Stimulated activated CD8-positive, alpha-beta memory T cell treated with anti-CD3 and anti-CD28 coated beads, Interleukin-7, amount 100 ng/mL, for 48 hours (primary cell): ENCODE measurements at places on chromosomes 6 and 20.

DNA sequence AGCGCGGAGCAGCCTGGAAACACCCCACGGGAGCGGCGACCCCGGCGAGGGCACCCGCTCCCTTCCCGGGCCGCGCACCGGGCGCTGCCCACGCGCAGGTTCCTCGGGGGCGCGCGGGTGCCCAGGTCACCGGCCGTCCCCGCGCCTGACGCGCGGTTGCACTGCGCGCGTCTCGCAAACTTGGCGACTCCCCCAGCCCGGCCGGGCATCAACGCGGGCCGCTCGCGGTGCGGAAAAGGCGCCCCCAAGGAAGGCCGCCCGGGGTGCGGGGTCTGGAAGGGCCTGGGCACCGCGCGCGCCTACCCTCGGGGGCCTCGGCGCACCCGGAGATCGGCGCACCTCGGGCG is 555 bp upstream of the ZBTB46 start:
- DNase-seq = no peak

- no peak for DNase-seq
These were observed 63.3 kb upstream of the CARMIL1 start for GRCh38 chr6:25215881-25216280.

DNA sequence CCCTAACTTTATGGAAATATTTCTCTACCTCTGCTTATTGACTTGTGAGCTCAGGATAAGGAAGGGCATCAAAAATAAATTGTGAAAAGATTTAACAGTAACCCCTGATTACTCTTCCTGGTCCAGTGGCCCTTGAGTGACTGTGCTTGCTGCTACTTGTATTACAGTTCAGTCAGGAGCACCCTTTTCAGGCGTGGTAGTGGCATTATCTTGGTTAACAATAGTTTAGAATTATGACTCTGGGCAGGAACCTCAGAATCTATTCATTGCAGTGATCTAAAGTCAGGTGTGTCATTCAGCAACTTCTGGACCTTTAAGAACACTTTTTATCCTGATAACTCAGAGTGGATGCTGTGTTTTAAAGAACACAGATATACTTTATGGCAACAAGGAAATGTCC is 43.4 kb downstream of the FAM135A start:
- no peak for DNase-seq

DNA sequence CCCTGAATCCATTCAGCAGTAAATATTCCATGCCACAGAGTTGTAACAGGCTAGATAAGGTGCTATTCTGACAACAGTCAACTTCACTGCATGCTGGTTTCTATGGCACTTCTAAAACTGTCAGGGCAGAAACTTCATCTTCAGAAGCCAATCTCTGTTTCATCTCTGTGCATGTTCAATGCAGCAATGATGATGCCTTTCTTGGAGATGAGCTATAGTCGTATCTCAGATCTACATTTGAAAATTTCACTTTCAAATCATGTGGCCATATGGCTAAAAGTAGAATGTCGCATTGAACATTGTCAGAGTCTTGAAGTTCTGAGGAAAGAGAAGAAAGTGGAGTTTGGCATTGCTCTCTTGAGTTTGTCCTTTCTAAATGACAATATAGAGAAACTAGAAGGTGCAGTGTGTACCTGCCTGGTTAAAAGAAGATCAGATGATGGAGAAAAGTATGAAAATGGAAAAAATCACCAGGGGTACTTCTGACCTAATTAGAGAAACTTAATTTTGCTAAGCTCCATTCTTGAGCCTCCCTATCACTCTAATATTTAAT is 49.0 kb upstream of the VSTM2L start:
- DNase-seq = no peak

DNA sequence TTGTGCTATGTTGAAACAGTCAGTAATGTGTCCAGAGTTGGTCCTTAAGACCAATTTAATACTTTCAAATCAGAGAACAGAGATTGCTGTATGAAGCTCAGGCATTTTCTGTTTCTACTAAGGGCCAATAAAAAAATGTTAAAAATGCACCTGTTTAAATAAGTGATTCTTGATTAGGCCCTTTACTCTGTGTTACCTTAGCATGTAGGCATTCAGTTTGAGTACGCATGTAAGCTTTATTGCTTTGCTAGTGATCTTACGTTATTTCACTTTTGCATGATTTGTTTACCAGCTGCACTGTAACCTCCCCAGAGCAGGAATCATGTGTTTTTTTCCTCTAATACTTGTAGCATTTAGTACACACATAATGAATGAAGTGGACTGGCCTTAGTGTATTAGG is 61.0 kb downstream of the AFG1L start:
- DNase-seq = no peak

DNA sequence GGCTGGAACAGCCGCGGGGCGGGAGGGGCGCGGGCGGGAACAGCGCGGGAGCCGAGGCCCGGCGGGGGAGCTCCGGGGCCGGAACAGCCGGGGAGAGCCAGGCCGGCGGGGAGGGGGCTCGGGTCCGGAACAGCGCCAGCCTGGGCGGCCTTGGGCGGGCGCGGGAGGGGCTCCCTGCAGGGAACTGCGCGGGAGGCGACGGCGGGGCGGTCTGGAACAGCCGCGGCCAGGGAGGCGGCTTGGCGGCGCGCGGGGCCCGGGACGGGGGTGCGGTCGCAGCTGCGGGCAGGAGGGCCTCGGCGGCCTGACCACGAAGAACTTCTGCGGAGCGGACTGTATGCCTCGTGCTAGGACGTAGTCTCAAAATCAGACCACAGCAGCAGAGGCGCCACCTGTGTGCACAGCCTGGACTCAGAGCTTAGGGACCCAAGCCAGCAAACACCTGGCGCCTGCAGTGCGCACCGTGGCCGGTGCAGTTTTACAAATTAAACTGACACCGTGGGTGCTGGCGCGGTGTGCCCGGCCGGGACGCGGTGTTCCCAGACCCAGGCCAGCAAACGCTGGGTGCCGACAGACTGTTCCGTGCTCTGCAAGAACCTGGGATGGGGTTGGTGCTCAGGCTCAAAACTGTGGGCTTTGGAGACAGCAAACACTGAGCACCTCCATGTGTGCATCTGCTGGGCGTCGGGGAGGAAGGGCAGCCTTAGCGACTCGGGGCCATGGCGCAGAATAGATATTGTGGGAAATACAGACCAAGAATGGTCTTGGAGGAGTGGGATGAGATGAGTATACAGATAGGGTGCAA is 572 bp downstream of the ZNF341 start:
- DNase-seq = peak; percentile 47

DNA sequence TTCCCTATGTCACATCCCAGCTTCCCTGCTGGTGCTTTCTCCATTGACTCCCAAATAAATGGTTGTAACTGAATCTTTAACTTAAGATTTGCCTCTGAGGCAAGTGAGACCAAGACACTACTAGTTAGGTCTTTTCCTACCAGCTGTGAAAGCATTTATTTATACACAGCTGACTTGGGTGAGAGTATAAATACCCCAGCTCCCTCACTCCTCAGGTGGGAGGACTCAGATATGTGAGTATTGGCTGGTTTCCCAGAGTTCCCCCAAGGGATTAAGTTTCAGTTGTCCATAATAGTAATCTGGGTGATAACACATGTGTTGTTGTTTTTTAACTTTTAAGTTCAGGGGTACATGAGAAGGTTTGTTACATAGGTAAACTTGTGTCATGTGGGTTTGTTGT is 49.8 kb downstream of the CFAP61 start:
- no peak for DNase-seq

DNA sequence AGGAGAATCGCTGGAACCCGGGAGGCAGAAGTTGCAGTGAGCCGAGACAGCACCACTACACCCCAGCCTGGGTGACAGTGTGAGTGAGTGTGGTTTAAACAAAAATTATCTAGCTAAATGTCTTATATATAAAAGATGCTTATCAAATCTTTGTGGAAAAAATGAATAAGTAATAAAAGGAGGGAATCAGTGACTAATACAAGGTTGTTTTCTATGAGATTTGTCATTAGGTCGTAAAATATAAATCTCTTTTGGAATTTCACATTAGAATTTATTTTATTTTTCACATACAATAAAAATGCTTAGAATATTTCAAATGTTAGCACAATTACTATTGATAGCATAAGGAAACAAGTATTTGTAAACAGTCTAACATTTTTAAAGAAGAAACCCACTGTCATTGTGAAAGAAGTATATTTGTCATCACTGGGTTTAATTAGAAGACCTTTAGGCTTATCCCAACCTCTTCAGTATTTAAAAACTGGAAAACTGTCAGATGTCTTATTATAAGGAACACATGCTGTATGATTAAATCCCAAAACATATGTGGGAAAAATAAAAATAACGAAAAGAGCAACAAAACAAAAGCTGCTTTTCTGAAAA is 47.1 kb downstream of the ASCC3 start:
- no peak for DNase-seq

GRCh38 chr6:168223150-168223549 is 96.4 kb downstream of the DACT2 start:
- DNase-seq = no peak

- no peak for DNase-seq
These were observed 110.2 kb downstream of the SOBP start for GRCh38 chr6:107600121-107600520.

DNA sequence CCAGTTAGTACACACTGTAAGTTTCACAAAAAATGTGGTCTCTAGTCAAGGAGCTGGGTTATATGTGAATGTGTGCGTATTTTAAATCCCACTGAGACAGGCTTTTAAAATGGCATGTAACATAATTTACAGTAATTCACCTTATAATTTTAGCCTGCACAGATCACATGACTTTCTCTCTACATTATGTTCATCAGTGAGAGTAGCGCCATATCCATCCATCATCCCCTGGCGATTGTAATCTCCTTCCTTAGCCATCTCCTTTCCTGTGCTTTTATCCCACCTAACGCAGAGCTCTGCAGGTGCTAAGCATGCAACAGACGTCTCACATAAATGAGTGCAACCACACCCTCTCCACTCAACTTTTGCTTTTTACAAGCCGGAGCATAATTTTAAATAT is 210.8 kb downstream of the TBC1D7 start:
- DNase-seq = no peak

GRCh38 chr6:70668499-70668812 is 773 bp downstream of the SMAP1 start:
- peak; percentile 60 for DNase-seq

DNA sequence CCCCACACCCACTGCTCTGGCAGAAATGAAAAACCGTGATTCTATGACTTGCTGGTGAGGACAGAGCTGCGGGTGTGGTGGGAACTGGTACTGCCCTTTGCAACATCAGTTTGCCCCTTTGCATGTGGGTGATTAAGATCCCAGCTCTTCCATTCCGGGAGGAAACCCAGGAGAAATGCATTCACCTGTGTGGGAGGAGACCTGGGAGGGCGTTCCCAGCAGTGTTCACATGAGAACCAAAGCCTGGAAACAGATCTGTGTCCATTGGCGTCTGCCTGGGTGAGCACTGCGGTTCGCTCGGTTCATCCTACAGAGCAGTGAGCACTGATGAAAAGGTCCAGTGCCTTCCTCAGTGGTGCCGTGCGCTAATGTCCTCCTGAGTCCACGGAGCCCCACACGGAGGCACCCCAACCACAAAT is 89.7 kb downstream of the SMOC2 start:
- no peak for DNase-seq

GRCh38 chr6:42781796-42782688 is at the start of gene BICRAL:
Gene BICRAL (plus strand): TSS chr6:42782052. CDS start chr6:42822023, 39,971 bp downstream.
- peak; percentile 34 for DNase-seq

DNA sequence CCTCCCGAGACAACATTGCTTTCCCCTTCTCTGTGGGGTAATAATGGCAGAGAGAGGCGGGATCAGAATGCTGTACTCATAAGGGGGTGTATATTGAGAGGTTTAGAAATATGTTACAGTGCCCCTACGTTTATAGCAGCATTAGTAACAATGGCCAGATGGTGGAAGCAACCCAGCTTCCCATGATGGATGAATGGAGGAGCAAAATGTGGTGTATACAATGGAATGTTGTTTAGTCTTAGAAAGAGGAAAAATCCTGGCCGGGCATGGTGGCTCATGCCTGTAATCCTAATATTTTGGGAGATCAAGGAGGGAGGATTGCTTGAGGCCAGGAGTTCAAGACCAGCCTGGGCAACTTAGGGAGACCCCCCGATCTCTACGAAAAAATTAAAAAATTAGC is 12.9 kb downstream of the BANF2 start:
- DNase-seq = no peak

- DNase-seq = no peak
These were observed 13.1 kb upstream of the COQ3 start for GRCh38 chr6:99407076-99407475.

GRCh38 chr6:72458521-72458920 is 163.3 kb upstream of the KCNQ5 start:
- no peak for DNase-seq

GRCh38 chr6:38773338-38773737 is 58.2 kb downstream of the DNAH8 start:
- DNase-seq = no peak

DNA sequence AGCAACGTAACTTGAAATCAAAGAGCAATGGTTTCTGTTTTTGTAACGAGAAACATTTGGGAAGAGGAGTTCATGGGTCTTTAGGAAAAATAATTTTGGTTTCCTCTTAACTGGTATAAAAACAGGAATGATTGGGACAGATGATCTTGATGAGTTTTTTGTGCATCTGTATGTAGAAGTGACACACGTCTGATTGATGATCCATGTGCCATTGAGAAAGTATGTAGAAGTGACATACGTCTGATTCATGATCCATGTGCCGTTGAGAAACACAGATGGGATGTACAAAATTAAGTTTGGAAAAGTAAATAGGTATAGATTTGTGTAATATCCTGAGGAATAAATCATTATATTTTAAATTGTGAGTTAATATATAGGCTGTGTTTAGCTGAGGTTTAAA is 2.1 kb downstream of the KIAA1586 start:
- no peak for DNase-seq

- no peak for DNase-seq
These were observed 109.2 kb upstream of the CDYL start for GRCh38 chr6:4666886-4667513.

GRCh38 chr20:62918831-62919230 is 7.5 kb downstream of the DIDO1 start:
- no peak for DNase-seq

DNA sequence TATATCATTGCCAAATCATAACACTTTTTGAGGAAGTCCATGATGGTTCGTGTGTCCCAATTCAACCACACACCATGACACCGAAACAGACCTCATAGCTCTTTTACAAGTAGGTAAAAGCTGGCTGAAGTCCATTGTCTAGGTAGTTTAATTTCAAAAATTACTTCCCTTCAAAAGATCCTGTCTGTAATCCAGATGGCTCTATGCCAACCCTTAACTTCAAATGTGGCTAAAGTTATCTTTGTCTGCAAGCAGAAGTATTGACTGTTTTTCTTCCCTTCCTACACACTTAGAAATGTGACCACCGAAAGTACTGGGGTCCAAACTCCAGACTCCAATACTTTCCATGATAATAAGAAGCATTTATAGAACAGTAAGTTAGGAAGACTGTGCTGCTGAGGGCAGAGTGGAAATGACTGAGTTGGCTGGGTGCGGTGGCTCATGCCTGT is 8.3 kb upstream of the TIAM2 start:
- no peak for DNase-seq

GRCh38 chr6:137903933-137904821 is 37.1 kb downstream of the TNFAIP3 start:
- no peak for DNase-seq

- DNase-seq = peak; percentile 73
These were observed at the start of gene HMGA1 for GRCh38 chr6:34236443-34237315. Gene HMGA1 (plus strand): TSS chr6:34236873. CDS start chr6:34240781, 3,908 bp downstream.
